WTC11 (cell line): ENCODE measurements at places on chromosomes 5 and 9. TPM values are rescaled to one million over a fixed set of nuclear protein-coding genes. Genes with fewer than 3 reads are reported as not detected.

DNA sequence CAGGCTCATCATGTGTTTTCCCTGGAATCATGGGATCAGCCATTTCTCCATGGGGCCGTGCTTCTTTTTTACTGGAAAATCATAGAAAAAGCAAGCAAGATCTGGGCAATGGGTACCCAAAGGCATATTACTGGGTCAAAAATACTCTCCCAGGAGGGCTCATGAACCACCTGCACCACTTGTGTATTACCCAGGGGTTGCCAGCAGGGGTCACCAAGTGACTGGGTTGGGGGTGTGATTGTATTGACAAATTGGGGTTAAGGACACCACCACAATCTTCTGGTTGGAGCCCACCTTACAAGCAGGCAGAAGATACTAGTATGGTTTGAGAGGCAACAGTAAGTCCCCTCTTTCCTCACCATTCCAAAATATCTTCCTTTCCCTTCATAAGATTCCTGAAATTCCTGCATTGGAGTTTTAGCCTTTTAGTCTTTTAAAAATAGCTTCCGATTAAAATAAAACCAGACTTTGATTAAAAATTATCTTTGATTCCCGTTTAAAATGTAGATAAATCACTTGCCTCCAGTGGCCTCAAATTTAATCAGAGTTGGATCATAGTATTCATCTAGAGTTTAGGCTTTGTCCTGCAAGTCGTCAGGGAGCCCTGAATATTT is 603.3 kb downstream of the KIF4B start:
- peak; percentile 84 for DNase-seq
- no peak overlapping the region for H3K27ac ChIP-seq
- no peaks in the 10 kb centered on the region for H3K36me3 ChIP-seq
- H3K27me3 ChIP-seq = no peaks in the 10 kb centered on the region; the same call in 1 of the 2 replicates
- no peak overlapping the region for H3K4me3 ChIP-seq
- H3K4me1 ChIP-seq = peaks cover 17% of the 10 kb centered on the region

DNA sequence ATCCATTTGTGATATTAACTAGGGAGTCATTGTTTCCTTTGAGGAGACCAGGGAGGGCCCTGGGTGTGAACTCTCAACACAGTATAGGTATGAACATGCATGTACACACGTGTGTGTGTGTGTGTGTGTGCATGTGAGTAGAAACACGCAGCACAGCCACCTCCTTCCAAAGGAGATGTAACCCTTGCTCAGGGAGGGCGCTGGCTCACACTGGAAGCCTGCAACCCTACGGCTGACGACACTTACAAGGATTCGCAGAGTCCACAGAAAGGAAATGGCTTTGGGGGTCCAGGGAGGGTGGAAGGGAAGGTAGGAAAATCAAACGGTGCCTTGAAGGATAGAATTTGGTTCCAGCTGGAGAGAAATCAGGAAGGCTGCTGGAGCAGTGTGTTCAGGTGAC is 21.9 kb downstream of the TRIP13 start:
- no peak overlapping the region for H3K27ac ChIP-seq
- no peak overlapping the region for H3K4me3 ChIP-seq
- H3K27me3 ChIP-seq = no peaks in the 10 kb centered on the region
- DNase-seq = no peak
- H3K36me3 ChIP-seq = peaks cover 76% of the 10 kb centered on the region
- H3K4me1 ChIP-seq = no peaks in the 10 kb centered on the region

DNA sequence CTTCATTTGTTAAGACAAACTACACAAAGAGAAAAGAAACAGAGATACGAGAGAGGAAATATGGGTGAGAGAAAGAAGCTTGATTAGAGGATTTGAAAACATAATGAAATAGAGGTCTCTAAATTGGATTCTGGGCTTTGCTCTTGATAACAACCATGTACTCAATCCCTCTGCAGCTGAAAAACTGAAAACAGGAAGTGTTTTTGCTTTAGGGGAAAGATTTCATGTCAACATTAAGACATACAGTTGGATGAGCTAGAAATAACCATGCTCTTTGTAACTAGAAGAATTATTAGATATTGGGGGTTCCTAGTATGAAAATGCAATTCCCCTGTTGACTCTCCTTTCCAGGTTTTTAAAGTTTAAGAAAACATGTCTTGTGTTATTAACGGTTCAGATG is 21.9 kb downstream of the CRHBP start:
- no peaks in the 10 kb centered on the region for H3K36me3 ChIP-seq
- H3K4me1 ChIP-seq = no peaks in the 10 kb centered on the region
- no peak overlapping the region for H3K27ac ChIP-seq

The KIAA1958 gene
- 41.0 to 43.6 TPM (median 42.7 TPM) in 3 replicates for total RNA-seq

DNA sequence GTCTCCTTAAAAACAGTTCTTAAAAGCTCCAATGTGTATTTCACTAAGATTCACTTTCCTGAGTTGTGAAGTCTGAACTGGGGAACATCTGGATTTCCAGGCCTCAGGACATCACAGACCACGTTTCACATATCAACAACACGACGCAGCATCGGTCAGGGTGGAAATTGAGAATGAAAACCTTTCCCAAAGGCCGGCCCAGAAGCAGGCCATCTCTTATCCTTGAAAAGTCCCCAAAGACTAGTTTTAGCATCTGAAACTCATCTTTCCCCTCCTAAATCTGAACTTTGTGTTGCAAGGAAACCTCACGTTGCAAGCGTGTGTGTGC is 96.4 kb upstream of the COL5A1 start:
- 0 out of 2 replicates have a peak overlapping the region, but pooled peaks have one; percentile 24 for H3K27ac ChIP-seq
- no peak for DNase-seq

DNA sequence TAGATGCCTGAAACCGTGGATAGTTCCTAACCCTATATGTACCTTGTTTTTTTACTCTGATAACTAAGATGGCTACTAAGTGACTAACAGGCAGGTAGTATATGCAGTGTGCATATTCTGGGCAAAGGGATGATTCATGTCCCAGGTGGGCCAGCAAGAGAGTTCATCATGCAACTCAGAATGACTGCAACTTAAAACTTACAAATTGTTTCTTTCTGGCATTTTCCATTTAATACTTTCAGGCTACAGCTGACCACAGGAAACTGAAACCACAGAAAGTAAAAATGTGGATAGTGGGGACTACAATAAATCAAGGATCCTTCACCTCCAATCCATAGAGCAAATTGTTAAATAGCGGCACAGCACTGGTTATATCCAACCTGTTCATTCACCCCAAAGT is 30.7 kb upstream of the VCAN start:
- no peak overlapping the region for H3K4me3 ChIP-seq
- no peaks in the 10 kb centered on the region for H3K4me1 ChIP-seq
- H3K27ac ChIP-seq = no peak overlapping the region
- H3K36me3 ChIP-seq = peaks cover 14% of the 10 kb centered on the region
- no peaks in the 10 kb centered on the region for H3K27me3 ChIP-seq

- DNase-seq = no peak
- H3K4me1 ChIP-seq = peaks cover 17% of the 10 kb centered on the region
- H3K27me3 ChIP-seq = peaks cover 3% of the 10 kb centered on the region; the same call in 1 of the 2 replicates
- H3K27ac ChIP-seq = no peak overlapping the region
- no peak overlapping the region for H3K4me3 ChIP-seq
Measured at GRCh38 chr5:96297867-96298266, 135.2 kb downstream of the PCSK1 start.

- H3K4me3 ChIP-seq = no peak overlapping the region
- no peaks in the 10 kb centered on the region for H3K36me3 ChIP-seq
- H3K4me1 ChIP-seq = peaks cover 13% of the 10 kb centered on the region
- no peaks in the 10 kb centered on the region; the same call in 1 of the 2 replicates for H3K27me3 ChIP-seq
Measured at GRCh38 chr9:16064771-16065170, 511.9 kb downstream of the CCDC171 start.

The PCDHB4 gene
- 2.3 to 2.6 TPM (median 2.3 TPM) in 3 replicates for total RNA-seq

The SPATA31A3 gene
- not detected in 3 replicates for total RNA-seq

DNA sequence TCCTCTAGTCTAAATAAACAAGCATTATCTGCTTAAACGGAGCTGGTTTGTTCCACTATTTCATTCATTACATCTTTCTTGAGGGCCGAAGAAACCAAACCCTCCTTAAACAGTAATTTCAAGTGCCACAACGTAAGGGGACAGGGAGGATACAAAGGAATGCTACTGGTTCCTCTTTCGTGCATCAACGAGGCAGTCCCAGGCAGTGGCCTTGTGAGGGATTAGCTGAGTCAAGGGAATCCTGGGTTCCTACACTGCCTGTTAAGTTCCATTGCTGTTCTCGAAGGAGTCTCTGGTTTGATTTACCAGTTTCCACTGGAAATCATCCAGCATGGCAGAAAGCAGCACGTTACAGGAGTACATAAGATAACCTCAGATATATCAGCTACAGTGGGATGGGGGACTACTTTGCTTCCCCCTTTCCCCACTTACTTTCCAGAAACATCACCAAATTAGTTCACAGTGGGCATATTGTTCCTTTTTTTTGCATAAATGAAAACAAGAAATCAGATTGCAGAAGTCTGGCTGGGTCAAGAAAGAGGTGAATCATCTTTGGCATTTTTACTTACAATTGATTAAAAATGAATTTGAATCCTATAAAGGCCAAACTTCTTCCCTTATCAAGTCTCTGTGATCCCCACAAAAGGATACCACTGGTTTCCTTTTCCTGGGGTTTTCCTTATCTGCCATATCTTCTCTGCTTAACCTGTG is 2.5 kb upstream of the RANBP3L start:
- no peak overlapping the region for H3K4me3 ChIP-seq
- no peak overlapping the region for H3K27ac ChIP-seq
- no peaks in the 10 kb centered on the region for H3K27me3 ChIP-seq
- no peaks in the 10 kb centered on the region for H3K36me3 ChIP-seq
- no peak for DNase-seq

The CTNNAL1 gene
- 50.7 to 54.3 TPM (median 53.1 TPM) in 3 replicates for total RNA-seq

DNA sequence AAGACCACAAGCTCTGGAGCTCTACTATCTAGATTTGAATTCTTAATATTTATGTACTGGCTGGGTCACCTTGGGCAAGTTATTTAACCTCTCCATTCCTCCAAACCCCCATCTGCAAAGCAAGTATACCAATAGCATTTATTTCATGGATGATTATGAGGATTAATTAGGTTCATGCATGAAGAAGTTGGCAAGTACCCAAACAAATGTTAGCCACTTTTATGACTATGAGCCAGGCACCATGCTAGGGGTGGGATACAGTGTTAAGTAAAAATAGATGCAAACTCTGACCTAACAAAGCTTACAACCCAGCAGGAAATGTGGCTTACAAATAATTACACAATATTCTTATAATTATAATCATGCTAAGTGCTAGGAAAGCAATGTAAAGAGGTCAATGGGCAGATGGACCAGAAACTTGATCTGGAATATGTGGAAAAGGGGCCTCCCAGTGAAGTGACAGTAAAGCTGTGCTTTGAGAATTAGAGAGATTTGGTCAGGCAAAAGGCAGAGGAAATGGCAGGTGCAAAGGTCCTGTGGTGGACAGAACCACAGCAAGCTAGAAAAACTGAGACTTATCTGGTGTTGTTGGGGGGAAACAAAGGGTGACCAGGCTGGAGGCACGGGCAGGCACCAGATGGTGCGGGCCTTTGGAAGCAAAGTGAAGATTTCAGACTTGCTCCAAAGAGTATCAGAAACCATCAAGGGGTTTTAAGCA is 525.2 kb upstream of the TRPC7 start:
- peaks cover 21% of the 10 kb centered on the region for H3K4me1 ChIP-seq
- DNase-seq = no peak
- no peak overlapping the region for H3K4me3 ChIP-seq

The IFNK gene
- total RNA-seq = not detected in 3 replicates
